ENCODE measurements at places on chromosomes 3 and 15. TPM values are rescaled to one million over a fixed set of nuclear protein-coding genes. Genes with fewer than 3 reads are reported as not detected.

GRCh38 chr15:69593981-69594966, 141.7 kb downstream of the RPLP1 start:
- DNase-seq, result peak; percentile 91

Gene KATNBL1
- total RNA-seq, result 40.1 TPM

DNA sequence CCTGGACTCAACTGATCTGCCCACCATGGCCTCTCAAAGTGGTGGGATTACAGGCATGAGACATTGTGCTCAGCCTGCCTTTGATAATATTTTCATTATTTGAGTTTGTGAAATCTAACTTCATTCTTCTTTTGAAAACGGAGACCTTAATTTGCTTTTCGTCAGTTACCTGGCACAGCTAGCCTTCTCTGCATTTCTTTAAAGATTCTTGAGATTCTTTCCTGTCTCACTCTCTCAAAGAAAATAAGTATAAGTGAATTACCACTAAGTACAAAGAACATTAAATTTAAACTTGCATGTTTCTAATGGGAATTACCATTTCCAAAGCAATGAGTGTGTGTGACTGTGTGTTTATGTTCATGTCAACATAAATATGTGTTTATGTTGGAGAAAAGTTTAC, 187.9 kb downstream of the NFKBIZ start:
- no peak for DNase-seq

- no peak for DNase-seq
Measured at GRCh38 chr3:57030721-57031120, 29.7 kb upstream of the SPATA12 start.

Gene CLN6
- 14.9 TPM for total RNA-seq

GRCh38 chr3:138569090-138569489, 25.0 kb downstream of the CEP70 start:
- DNase-seq, result no peak

- DNase-seq, result no peak
Measured at GRCh38 chr3:185049710-185050109, 103.2 kb downstream of the C3orf70 start.

Gene CPA3
- 16.1 TPM for total RNA-seq

DNA sequence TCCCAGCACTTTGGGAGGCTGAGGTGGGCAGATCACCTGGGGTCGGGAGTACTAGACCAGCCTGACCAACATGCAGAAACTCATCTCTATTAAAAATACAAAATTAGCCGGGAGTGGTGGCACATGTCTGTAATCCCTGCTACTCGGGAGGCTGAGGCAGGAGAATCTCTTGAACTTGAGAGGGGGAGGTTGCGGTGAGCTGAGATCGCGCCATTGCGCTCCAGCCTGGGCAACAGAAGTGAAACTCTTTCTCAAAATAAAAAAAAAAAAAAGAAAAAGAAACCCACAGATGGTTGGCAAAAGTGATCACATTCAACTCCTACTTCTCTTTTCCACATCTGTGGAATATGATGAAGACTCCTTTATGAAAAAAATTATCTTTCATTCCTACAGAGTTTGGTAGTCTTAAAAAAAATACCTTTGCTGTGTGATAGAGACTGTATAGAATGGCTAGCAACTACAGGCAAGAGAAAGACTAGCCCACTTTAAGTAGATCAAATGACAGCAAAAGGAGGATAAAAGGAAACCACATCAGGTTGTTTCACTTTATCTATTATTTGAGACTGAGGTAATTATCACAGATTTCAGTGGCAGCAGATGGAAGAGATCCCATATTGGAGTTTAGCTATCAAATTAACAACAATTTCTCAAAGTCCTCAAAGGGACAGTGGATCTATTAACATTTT, 172.9 kb upstream of the TSPAN3 start:
- DNase-seq, result no peak

DNA sequence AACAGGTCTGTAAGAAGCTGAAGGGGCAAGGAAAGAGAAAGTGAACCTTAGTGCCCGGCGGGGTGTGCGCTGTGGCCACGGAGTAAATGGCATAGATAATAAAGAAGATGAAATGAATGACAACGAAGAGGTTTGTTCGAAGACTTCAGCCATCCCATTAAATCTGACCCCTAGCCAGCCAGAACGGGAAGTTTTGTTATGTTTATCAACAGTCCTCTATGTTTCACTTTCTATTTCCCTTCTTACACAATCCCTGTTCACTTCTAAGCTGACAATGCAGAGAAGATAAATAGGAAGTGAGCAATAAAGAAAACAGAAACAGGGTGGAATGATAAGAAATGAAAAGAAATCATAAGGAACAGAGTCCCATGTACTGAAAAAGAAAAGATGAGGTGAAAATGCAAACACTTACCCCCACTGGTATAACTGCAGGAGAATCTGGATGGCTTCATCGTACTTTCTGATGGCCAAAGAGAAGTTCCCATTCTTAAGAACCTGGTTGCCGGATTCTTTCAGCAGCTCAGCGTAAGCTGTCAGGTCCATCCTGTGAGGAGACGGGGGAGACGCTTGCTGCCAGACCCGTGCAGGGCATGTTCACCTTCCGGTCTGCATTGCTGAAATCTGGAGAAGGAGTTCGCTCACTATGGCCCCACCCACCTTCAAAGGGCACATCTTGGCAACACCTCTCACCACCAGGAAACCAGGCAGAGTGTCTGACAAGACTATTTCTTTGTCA, 36.8 kb downstream of the TRANK1 start:
- no peak for DNase-seq

Gene AP3B2
- 0.86 TPM for total RNA-seq

- DNase-seq, result no peak
Measured at GRCh38 chr15:100531823-100532327, 3.1 kb upstream of the CERS3 start.

- peak; percentile 38 for DNase-seq
Measured at GRCh38 chr15:68391121-68391520, 40.8 kb downstream of the ITGA11 start.

DNA sequence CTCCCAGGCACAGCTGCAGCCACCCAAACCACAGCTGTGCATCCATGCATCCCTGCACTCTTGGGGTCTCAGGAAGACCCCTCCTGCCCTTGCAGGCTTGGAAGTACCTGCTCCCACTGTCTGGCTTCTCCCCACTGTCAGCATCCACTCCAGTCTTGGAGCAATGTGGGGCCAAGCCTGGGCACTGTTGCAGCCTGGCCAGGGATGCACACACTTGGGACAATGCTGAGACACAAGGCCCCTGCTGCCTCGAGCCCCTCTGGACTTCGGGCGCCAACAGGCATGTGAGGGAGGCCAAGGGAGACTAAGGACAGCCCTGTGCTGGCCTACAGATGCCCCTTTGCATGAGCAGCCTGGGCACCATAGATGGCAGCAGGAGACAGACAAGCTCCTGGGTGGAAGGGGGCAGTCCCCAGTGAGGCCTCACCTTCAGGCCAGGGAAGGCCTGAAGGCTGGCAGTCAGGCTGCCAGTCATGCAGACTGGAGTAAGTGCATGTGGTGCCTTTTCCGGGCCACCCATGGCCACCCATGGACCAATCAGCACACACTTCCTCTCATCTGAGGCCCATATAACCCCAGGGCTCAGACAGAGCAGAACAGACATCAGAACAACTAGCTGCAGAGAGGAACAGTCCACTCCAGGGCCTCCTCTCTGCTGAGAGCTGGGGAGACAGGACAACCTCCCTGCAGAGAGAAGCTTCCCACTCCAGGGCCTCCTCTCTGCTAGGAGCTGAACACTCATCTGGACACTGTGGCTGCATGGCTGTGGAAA, 219.0 kb downstream of the VGLL3 start:
- peak; percentile 59 for DNase-seq

- DNase-seq, result no peak
Measured at GRCh38 chr3:143276592-143276991, 157.0 kb downstream of the CHST2 start.

- DNase-seq, result no peak
Measured at GRCh38 chr3:71121429-71122167, 461.9 kb downstream of the FOXP1 start.

Gene CYP1A2
- total RNA-seq, result not detected

GRCh38 chr3:42750834-42751233, 22.2 kb downstream of the CCDC13 start:
- DNase-seq, result no peak

Gene NUP210
- total RNA-seq, result 2.5 TPM

DNA sequence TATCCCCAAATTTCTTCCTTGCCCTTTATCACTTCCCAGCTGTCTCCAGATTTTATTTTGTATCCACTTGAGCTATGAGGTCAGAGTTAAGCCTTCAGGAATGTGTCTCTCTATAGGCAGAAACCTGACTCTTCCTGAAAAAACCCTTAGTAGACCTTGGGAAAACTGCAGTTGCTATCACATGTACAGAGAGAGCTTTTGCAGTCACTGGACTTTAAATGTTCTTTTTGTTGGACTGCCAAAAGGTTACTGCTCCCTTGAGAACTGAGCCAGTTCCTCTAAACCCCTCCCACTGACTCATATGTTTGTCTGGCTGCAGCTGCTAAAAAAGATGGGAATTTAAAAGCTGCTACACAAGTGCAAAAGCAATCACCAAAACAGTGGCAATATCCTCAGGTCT, 169.1 kb upstream of the CCDC54 start:
- no peak for DNase-seq

DNA sequence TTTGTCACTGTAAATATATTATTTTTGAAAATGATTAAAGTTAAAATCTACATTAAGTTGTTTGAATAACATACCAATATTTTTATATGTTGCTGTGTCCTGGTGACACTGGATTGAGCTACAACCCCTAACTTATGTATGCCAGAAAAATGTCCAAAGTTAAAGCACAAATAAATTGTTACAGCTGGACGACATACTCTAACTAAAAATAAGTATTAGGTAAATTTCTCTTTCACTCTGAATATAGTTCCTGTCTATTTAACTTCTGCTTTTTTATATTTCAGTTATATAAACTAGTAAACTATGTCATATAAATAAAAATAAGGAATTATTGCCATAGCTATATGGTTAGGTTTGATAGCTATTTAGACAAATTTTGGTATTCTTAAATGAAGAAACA, 118.5 kb upstream of the SAMMSON start:
- DNase-seq, result no peak

DNA sequence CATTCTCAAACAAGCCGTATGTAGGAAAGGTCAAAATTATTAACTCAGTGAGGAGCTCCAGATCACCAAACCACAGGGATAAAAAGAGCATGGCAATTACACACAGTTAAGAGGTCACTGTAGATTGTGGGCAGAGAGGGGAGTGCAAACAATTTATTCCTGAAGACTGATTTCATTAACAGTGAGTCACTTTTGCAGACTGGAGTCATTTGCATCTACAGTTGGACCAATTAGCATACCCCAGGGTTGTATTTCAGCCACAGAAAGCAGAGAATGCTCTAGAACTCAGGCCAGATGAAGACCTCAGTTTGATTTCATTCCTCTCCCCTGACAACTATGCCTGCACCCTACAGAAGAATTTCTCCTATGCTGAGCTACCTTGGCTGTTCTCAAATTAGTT, 40.1 kb downstream of the SETMAR start:
- no peak for DNase-seq

Gene CHRFAM7A
- total RNA-seq, result 5.1 TPM

DNA sequence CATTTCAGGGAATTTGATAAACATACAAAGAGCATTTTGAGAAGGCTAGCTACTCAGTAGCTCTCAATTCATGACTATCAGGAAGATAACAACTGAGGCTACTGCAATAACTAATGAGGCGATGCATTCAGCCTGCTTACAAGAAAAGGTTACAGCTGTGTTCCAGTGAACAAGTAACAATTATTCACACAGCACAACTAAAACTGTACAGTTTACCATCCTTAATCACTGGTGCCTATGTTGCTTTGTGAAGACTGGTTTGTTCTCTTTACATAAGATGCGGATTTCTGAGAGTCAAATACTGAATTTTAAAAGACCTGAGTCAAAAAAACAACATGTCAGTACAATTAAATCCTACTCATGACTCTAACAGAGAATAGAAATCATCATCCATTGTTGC, 526.3 kb downstream of the OTOL1 start:
- DNase-seq, result no peak

Gene PLD1
- total RNA-seq, result 30.9 TPM

GRCh38 chr3:177210744-177211502, 13.6 kb upstream of the TBL1XR1 start:
- no peak for DNase-seq

Gene SLC28A1
- 0.24 TPM for total RNA-seq

GRCh38 chr3:82596805-82597204, 835.4 kb upstream of the GBE1 start:
- no peak for DNase-seq

DNA sequence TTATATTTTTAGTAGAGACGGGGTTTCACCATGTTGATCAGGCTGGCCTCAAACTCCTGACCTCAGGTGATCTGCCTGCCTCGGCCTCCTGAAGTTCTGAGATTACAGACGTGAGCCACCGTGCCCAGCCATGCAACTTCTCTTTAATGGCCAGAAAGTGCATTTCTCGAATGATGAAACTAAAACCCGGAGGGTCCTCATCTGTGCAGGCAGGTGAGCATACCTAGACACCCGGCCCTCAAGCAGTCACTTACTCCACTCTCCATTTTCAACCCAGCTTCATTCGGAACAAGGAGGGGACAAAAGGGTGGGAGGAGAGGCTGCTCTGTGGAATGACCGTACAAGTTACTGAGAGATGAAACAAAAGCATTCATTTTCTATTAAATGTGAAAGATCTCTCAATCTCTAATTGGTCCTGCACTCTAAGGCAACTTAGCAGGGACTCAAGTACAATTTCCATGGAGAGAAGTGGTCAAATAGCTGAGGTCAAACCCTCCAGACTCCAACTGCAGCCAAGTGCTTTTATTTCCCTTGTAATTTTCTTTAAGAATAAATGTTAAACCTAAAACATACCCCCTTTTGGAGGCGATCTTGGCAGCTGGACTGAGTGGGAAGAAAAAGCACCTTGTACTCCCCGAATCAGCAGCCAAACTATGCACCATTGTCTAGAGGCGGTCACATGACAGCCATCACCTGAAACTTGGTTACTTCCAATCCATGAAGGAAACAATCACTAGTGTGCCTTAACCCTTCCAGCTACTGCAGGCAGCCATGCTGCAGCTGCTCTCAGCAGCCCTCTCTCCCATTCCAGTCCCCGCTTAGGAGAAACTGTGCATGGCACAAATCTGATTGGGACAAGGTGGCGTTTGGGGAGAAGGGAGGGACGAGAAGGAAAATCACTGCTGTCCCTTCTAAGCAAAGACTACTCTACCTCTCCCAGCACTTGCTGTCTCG, 62.2 kb downstream of the VGLL4 start:
- DNase-seq, result no peak

Gene KCNH8
- total RNA-seq, result 0.10 TPM

Gene CPEB1
- 5.0 TPM for total RNA-seq

GRCh38 chr3:87901141-87901540, 157.7 kb downstream of the CGGBP1 start:
- DNase-seq, result no peak

DNA sequence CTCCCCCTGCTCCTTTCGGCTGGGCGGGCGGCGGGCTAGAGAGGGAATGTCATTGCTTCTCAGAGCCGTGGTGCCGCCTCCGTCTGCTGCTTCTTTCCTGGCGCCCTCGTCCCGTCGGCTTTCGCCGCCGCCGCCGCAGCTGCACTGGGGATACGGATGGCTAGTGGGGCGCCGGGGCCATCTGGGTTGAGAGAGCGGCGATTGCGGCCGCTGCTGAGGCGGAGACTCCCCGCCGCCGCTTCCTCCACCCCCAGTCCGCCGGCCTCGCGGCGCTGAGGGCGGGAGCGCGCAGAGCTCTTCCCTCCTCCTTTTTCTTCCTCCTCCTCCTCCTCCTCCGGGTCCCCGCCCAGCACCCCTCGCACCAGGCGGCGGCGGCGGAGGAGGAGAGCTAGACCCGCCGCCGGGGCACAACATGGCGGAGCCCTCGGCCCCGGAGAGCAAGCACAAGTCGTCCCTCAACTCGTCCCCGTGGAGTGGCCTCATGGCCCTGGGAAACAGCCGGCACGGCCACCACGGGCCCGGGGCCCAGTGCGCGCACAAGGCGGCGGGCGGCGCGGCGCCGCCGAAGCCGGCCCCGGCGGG, at the start of gene STT3B:
Gene STT3B (plus strand): TSS at position 339 of the 582 bp plus-strand sequence. CDS start 74 bp downstream, at position 413.
- DNase-seq, result no peak

GRCh38 chr15:63191895-63192618, 2.7 kb downstream of the RAB8B start:
- no peak for DNase-seq

Measured in posterior vena cava (tissue), 2 donors.